ENCODE measurements at places on chromosomes 5 and 9. TPM values are rescaled to one million over a fixed set of nuclear protein-coding genes. Genes with fewer than 3 reads are reported as not detected.

The PPP2R2B gene
- total RNA-seq, result not detected

The EXOSC3 gene
- 47.1 TPM for total RNA-seq

The CDH9 gene
- not detected for total RNA-seq

The PCDHB12 gene
- 0.05 TPM for total RNA-seq

The IFT74 gene
- total RNA-seq, result 6.5 TPM

The PCDHA5 gene
- not detected for total RNA-seq

The ZNF462 gene
- 15.4 TPM for total RNA-seq

The AK1 gene
- total RNA-seq, result 26.3 TPM

The CDX1 gene
- not detected for total RNA-seq

The C5orf47 gene
- total RNA-seq, result not detected

The PCDHA10 gene
- total RNA-seq, result not detected

The ALDOB gene
- total RNA-seq, result not detected

The PCDHB9 gene
- not detected for total RNA-seq

The PCDHGA3 gene
- total RNA-seq, result 0.14 TPM

The DBH gene
- not detected for total RNA-seq

The LCN2 gene
- total RNA-seq, result 24.7 TPM

The HMCN2 gene
- 0.05 TPM for total RNA-seq

The TMEM250 gene
- 58.1 TPM for total RNA-seq

The TMC1 gene
- total RNA-seq, result not detected

The SPINK5 gene
- 62.8 TPM for total RNA-seq

The ADGRD2 gene
- not detected for total RNA-seq

The ECSCR gene
- total RNA-seq, result not detected

The ANKRD34B gene
- not detected for total RNA-seq

The PALM2AKAP2 gene
- 0.07 TPM for total RNA-seq

The TNC gene
- 58.9 TPM for total RNA-seq

The ARAP3 gene
- total RNA-seq, result 11.6 TPM

The OR1Q1 gene
- not detected for total RNA-seq

The NDFIP1 gene
- 35.7 TPM for total RNA-seq

The TAF11L10 gene
- total RNA-seq, result not detected

The ARID3C gene
- not detected for total RNA-seq

The LURAP1L gene
- total RNA-seq, result 12.1 TPM

The TGFBI gene
- 586 TPM for total RNA-seq

The PLEKHG4B gene
- total RNA-seq, result under 0.01 TPM

The TAF1L gene
- not detected for total RNA-seq

The AGXT2 gene
- not detected for total RNA-seq

The CCDC183 gene
- 0.42 TPM for total RNA-seq

The ANXA2R gene
- 0.35 TPM for total RNA-seq

The LCN1 gene
- total RNA-seq, result not detected

The MYMK gene
- not detected for total RNA-seq

The SLCO4C1 gene
- total RNA-seq, result under 0.01 TPM

The OSMR gene
- 27.4 TPM for total RNA-seq

The CDH10 gene
- total RNA-seq, result 0.07 TPM

The PCDHGB2 gene
- total RNA-seq, result 0.42 TPM

The AQP7 gene
- total RNA-seq, result not detected

The HAVCR1 gene
- total RNA-seq, result not detected

Measured in airway epithelial cell (primary cell).